Gastroesophageal sphincter (tissue), 4 donors: ENCODE measurements at places on chromosomes 11 and 22.

DNA sequence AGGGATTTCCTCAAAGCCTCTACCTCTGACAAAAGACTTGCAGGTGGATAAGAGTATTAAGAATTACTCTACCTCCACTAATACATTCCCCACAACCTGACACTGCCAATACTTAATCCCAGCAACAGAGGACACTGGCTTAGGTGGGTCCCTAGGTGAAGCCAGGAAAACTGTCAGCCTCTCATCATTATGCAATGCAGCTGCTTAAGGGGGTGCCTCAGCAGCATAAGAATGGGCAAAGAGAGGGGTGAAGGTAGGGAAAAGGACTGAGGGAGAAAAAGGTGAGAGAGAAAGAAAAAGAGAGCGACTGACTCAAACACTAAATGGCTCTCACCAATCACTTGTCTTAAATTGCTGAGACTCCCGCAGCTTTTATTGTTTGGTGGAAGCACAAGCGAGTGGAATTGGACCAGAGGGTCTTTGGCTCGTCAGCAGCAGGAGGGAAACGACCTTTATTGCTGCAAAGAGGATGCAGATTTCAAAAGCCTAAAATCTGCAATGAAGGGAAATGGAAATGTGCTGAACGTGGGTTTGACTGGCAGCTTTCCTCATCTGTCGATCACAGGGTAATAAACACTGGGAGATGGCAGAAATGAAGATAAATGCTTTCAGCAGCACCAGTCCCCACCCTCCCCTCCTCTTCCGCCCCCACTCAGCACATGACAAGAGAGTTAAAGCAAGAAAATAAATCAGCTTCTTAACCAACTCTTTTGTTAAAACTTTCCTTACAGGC lies 64.9 kb upstream of the CHRM4 start:
- no peak for ATAC-seq

GRCh38 chr11:2752204-2752770 lies 52.5 kb upstream of the KCNQ1OT1 start:
- ATAC-seq, result no peak

DNA sequence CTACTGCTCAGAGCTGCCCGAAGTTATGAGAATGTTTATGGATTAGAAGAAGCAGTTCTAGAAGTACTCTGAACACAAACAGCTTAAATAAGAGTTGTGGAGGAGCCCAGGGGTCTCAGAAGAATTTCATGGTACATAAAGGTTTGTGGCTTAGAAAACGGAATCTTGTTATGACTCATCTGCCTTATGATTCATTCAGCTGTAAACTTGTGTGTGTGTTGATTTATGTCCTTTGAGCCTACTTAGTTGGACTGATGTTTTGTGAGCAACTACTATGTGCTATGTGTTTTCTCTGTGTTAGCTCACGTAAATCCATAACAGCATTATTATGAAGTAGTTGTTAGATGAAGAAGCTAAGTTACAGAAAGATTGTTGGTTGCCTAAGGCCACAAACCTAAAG lies 203.7 kb downstream of the PGR start:
- ATAC-seq, result no peak

GRCh38 chr11:132045107-132045506 lies 674.7 kb downstream of the NTM start:
- ATAC-seq, result no peak

DNA sequence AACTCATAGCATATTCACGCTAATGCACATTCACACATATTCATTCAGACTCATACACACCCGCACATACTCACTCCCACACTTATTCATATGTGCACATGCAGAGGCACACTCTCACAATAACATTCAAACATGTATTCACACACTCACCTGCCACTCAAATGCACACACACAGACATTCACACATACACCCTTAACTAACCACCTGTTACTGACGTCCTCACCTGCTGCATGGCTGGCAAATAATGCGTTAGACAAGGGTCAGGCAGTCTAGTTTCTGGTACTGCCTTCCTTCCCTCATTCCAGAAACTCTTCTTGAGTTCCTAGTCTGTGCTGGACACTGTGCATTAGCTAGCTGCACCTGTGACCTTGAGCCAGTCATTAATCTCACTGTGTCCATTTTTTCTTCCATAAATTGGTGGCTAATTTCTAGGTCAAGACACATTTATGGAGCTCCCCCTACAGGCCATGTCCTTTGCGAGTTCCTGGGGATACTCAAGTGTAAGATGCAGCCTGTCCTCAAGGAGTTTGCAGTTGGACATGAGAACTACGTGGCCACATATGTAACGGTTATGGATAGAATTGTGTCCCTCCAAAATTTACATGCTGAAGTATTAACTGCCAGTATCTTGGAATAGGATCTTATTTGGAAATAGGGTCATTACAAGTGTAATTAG lies 34.5 kb upstream of the SEZ6L start:
- no peak for ATAC-seq

- ATAC-seq, result peak; percentile 13
Measured at GRCh38 chr11:65427691-65428577, 5.3 kb downstream of the NEAT1 start.

- ATAC-seq, result peak; percentile 79
Measured at GRCh38 chr22:36136475-36136874, 24.1 kb downstream of the APOL3 start.

DNA sequence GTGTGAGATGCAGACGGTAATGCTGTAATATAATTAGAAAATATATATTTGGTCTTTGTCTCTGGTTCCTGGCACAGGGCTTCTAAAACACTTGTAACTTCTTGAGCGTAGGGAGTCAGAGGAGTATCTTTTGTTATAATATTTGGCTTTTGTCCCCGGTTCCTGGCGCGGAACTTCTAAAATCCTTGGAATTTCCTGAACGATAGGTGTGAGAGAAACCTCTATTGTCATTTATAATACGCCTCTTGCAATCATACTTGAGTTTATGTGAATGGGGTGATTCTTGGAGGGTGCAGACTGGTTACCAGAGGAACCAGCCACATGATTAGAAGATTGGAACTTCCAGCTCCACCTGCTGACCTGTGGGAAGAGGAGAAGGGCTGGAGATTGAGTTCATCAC lies 54.1 kb upstream of the ZBED5 start:
- no peak for ATAC-seq

DNA sequence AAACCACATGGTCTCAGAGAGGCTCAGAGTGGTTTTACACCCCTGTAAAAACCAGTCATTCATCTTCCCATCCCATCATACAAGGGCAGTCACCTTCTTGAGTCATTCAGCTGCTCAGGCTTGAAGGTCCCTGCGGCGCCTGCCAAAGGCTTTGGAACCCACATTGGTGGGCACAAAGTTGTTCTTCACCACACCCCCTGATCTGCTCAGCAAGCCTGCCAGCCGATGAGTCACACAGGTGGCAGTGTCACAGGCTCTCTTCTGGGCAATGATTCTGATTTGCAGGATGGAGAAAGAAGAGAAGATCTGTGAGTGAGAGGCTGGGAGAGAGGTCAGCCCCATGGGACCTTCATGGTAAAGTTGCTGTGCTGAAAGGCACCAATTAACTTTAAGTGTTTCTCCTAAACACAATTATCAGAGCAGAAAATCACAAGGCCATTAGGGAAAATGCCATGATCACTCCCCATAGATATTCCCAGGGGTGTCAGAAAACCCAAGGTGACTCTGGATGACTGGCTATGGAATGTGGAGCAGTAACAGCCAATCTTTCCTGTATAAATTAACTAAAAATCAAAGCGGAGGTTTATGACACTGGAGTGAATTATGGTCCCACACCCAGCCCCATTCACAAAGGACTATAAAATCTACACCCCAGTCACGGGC lies 4.4 kb downstream of the CALCA start:
- no peak for ATAC-seq

DNA sequence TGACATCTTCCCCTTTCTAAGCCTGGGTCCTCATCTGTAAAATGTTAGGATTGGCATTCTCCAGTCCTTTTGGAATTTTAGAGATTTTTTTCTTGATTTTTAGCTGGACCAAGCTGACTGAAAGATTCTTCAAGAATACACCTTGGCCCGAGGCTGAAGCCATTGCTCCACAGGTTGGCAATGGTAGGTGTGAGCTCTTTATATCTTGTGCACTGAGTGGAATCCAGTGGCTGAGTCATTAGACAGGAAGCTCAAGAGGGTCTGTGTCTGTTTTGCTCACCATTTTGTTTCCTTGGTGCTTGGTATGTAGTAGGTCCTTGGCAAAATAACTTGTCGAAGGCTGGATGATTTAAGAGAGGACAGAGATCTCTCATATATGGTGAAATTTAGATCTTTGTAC lies 6.2 kb downstream of the EIF3L start:
- ATAC-seq, result no peak
